G401 (cell line): ENCODE measurements at places on chromosomes 3 and 15. TPM values are rescaled to one million over a fixed set of nuclear protein-coding genes. Genes with fewer than 3 reads are reported as not detected.

MED12L gene
- total RNA-seq = not detected in 2 replicates

KBTBD13 gene
- total RNA-seq = 0.37 TPM in 1 of 2 replicates, not detected in the other

GRCh38 chr3:187361835-187362234, 6.3 kb upstream of the RTP4 start:
- no peak for DNase-seq

GRCh38 chr15:34610354-34610753, 26.9 kb upstream of the GOLGA8B start:
- DNase-seq = peak; percentile 19

APBA2 gene
- total RNA-seq = 20.8 and 27.6 TPM in 2 replicates

- no peak for DNase-seq
Measured at GRCh38 chr3:135213822-135214221, 418.8 kb downstream of the EPHB1 start.

NOX5 gene
- not detected in 2 replicates for total RNA-seq

GRCh38 chr15:80754014-80754413, 25.2 kb upstream of the CEMIP start:
- no peak for DNase-seq

DNA sequence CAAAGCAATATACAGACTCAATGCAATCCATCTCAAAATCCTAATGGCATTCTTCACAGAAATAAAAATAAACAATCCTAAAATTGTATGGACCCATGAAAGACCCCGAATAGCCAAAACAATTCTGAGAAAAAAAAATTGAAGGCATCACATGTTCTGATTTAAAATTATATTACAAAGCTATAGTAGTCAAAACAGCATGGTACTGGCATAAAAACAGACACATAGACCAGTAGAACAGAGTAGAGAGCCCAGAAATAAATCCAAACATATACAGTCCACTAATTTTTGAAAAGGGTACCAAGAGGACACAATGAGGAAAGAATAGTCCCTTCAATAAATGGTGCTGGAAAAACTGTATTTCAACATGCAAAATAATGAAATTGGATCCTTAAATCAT, 70.4 kb upstream of the THRB start:
- DNase-seq = no peak

GRCh38 chr3:159872374-159873109, 116.1 kb upstream of the IL12A start:
- peak; percentile 6 for DNase-seq

DNA sequence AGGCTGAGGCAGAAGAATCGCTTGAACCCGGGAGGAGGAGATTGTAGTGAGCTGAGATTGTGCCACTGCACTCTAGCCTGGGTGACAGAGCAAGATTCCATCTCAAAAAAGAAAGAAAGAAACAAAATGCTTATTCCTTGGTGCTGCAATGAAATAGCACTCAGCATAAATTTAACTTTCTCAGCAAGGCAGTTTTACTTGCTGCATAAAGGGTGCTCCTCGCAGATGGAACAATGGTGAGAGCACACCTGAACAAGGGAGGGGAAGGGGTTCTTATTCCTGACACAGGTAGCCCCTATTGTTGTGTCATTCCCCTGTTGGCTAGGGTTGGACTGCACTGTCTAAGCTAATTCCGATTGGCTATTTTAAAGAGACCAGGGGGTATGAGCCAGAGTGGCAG, 17.1 kb downstream of the PAK2 start:
- DNase-seq = no peak

GRCh38 chr15:63446255-63446654, 58.1 kb upstream of the USP3 start:
- DNase-seq = no peak

- no peak for DNase-seq
Measured at GRCh38 chr3:68764554-68764953, 167.8 kb downstream of the TAFA4 start.

DNA sequence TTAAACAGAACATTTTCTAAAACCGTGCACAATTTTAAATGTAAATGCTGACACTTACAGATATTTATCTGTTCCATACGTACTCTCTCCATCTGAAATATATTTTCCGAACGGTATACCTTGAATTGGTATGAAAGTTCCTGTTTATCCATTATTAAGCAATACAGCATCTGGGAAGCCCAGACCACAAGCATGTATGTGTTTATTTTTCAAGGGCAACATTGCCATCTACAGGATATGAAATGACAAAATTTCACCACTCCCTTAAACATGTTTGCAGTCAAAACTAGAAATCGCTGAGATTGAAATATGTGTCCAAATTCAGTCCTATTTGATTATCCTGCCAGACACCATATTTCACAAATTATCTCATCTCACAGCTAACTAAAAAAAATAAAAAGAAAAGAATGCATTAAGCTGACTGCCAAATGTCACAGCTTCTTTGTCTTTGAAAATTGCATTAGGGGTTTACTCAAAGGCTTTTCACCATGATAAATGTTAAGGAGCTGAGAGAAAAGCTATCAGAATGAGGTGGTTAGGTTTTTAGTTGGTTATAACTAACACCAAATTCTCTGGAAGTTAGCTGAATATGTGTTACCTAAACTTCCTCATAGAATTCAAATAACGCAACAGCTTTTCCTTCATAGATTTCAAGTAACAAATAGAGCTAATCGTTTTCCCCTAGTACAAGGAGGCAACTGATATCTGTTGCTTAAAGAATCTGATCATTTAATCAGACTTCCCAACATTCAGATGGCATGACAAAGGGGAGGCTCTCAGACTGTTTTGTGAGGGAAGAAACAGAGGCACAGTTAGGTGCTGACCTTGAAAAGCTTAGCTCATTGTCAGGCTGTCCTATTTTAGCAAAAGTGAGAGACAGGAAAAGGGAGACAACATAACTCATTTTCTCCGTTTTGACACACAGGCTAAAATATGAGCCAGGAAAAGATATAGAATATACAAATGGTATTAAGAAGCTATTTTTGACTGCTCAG, 533.1 kb downstream of the TBL1XR1 start:
- DNase-seq = peak; percentile 87

DNA sequence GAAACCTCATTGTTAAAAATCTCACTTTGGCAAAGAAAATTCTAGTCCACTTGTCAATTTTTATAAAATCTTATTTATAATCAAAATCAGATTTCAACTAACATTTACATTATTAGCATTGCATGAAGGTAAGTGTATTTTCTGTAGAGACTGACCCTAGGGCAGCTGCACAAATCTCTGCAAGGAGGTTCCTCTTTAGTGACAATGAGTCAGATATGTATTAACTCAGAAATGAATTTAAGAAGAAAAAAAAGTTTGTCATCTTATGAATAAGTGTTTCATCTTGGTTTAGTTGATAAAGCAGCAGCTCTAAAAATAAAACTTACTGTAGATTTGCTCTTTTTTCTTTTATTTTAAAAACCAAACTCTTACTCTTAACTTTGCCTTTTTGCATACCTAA, 9.0 kb upstream of the GNB4 start:
- no peak for DNase-seq

DNA sequence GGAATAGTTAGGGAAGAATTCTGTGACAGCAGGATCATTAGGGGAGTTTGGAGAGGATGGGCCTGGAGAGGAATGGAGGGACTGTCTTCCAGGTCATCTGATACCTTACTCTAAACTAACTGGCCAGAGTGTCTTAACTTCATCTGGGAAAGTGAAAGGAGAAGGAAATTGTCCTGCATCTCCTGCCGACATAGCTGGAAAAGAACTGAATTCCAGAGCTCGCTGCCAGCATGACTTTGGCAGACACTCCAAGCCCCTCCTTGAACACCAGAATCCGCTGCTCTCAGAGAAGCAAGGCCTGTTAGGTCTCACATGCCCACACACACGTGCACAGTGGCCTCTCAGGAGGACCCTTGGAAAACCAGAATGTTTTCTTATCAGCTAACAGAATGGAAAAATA, 10.5 kb downstream of the ABI3BP start:
- no peak for DNase-seq

DNA sequence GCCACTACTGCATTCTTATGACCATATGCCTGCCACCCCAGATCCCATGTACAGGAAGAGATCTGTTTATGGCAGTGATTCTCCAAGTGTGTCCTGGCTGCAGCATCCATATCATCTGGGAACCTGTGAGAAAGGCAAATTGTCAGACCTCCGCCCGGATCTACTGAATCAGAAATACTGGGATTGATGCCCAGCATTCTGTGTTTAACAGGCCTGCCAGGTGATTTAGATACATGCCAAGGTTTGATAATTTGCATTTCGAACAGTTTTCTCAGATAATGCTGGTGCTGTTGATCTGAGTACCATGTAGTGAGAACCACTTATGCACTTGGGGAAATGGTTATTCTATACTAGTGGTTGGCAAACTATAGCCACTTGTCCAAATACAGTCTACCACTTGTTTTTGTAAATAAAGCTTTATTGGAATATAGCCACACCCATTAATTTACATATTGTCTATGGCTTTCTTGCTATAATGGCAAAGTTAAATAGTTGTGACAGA, 165.4 kb downstream of the SSR3 start:
- DNase-seq = peak; percentile 95

CXCR6 gene
- 0.27 TPM in 1 of 2 replicates, not detected in the other for total RNA-seq

DNA sequence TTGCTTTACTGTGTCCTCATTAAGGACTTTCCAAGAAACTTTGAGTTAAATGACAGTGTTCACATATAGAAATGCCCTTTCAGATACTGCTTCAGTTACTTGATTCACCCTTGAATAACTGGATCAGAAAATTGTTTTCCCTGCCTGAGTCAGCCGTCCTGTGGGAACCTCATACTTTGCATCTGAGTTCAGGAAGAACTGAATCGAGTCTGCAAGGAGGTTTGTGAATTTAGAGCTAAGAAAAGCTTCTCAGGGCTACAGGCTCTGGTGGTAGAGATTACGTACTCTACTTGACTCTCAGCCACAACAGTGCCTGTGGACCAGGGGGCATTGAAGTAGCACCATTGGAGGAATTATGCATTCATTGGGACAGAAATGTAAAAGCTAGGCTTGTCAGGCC, 252.4 kb upstream of the C2CD4B start:
- no peak for DNase-seq

DNA sequence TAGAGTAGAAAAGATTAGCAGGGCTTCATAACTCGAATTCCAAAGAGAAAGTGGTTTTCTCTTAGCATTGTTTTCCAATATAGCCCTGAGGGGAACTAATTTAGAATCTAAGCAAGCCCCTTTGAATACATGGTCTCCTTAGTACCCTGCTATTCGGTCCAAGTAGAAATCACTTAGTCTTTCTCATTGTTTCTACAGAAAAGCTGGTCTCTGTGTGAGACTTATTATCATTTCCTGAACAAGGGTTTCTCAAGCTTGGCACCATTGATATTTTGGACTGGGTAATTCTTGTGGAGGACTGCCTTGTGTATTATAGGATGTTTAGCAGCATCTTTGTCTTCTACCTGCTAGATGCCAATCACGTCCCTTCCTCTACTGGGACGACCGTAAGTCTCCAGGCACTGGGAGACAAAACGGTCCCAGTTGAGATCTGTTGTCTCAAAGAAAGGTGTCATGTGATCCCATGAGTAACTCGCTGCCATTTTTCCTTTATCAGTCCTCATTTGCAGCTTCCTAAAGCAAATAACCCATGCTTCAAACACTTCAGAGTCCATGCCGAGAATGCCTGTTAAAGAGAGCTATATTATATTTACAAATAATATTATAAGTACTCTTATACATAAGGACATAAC, 230.7 kb upstream of the SLCO3A1 start:
- no peak for DNase-seq
